K562 (cell line): ENCODE measurements at places on chromosomes 6 and 20. TPM values are rescaled to one million over a fixed set of nuclear protein-coding genes. Genes with fewer than 3 reads are reported as not detected.

AKAP7 gene
- total RNA-seq: 1.2 and 1.6 TPM in 2 replicates

LIME1 gene
- 9.3 and 10.2 TPM in 2 replicates for total RNA-seq

FAM162B gene
- not detected in 2 replicates for total RNA-seq

CRIP3 gene
- 0.82 and 0.89 TPM in 2 replicates for total RNA-seq

EPB41L1 gene
- 2.6 and 4.3 TPM in 2 replicates for total RNA-seq

SUMO4 gene
- total RNA-seq: 0.60 and 0.92 TPM in 2 replicates

DNA sequence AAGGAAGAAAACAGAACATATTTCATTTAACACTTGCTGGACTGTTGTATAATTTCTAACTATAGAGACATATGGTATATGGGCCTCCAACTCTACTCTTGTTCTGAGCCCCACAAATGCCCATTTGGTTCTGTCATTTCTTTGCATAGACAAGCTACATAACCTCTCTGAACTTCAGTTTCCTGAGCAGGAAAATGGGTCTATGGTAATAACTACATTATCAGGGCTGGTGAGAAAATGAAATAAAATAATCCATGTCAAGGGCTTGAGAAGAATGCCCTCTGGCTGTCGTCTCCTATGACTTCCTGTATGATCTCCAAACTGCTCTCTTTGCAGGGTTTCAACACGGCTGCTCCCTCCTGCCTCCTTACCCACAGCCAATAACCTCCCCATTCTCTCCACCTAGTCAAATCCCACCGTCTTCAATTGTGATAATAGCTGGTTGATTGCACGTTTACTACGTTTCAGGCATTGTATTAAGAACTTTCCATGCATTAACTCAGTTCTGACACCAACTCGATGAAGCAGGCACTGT lies 12.0 kb downstream of the ZCCHC3 start:
- no peak for DNase-seq
- no peaks in the 10 kb centered on the region for H3K36me3 ChIP-seq
- no peak overlapping the region for H3K27ac ChIP-seq
- H3K4me3 ChIP-seq: no peak overlapping the region
- H3K27me3 ChIP-seq: no peaks in the 10 kb centered on the region

DNA sequence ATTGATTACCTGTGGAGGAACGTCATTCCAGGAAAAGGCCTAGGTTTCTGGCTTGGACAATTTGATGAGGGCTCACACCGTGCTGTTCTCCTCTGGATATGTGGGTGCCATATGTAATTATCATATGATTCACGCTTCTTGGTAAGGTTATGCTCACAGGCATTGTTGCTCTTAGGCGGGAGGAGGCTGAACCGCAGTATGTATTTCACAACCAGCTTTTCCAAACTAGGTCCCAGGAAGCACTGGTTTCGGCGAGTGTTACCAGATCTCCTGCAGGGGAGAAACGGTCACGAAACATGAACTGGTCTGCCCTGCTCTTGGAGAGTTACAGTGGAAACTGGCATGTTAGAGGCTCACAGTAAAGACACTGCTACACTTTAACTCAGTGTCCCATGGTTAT lies 793 bp upstream of the FAM50B start:
- H3K4me3 ChIP-seq: no peak overlapping the region
- no peak overlapping the region for H3K27ac ChIP-seq
- H3K36me3 ChIP-seq: no peaks in the 10 kb centered on the region
- peaks cover 17% of the 10 kb centered on the region for H3K27me3 ChIP-seq

DNA sequence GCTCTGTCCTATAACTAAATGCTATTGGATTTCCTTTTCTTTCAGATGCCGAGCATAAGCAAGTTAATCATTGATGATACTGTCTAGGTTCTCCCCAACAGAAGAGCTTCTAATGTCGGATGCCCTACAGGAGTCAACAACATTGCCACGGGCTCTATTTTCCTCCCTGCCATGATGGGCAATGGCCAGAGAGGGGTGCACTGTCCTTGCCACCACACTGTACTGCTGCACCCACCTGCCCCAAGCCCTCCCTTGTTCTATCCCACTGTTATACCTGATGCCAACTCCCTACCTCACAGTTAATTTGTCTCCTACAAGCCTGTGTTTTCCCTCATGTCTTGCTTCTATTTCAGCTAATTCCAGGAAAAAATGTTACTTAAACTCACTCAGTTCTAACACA lies 773.6 kb upstream of the CHD6 start:
- H3K4me1 ChIP-seq: no peaks in the 10 kb centered on the region
- H3K4me3 ChIP-seq: no peak overlapping the region
- no peak for DNase-seq
- no peaks in the 10 kb centered on the region for H3K27me3 ChIP-seq
- no peaks in the 10 kb centered on the region for H3K36me3 ChIP-seq
